Left ventricle myocardium inferior (tissue), 1 donor: ENCODE measurements at places on chromosomes 13 and 19.

DNA sequence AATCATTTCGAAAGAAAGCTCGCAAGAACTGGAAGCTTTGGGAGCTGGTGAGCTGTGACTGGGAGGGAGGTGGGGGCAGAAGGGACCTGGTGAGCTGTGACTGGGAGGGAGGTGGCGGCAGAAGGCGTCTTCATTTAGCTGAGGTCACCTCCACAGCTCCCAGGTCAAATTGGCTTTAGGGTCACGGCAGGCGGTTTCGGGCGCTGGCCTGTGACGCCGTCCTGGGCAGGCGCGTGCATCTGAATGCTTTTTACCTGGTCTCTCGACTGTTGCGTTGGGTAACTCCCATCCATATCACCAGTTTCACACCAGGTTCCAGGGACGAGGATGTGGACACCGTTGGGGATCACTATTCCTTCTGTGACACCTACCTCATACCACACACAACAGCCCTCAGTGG, 29.2 kb downstream of the C2CD4C start:
- DNase-seq, result no peak

DNA sequence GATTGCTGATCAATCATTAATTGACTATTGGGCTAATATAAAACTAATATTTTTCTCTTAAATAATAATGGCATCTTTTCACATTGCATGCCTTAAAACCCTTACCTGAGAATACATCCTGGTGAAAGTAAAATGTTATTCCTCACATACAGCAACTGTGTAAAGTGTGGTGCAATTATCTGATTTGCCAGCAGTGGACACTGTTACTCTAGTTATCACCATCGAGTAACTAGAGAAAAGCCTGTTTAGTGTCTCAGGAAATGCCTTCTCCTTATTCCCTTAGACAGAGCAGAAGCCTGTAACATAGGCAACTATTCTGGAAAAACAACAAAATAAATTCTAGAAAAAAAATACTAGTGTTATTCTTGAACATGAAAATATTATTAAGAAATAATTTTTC, 459.8 kb downstream of the FGF14 start:
- no peak for DNase-seq

GRCh38 chr13:28002886-28003698, 14.6 kb upstream of the URAD start:
- DNase-seq, result no peak

- DNase-seq, result no peak
These were observed 210.8 kb downstream of the OXGR1 start for GRCh38 chr13:96783511-96783910.

GRCh38 chr19:33679696-33680095, 57.9 kb downstream of the CHST8 start:
- DNase-seq, result no peak

DNA sequence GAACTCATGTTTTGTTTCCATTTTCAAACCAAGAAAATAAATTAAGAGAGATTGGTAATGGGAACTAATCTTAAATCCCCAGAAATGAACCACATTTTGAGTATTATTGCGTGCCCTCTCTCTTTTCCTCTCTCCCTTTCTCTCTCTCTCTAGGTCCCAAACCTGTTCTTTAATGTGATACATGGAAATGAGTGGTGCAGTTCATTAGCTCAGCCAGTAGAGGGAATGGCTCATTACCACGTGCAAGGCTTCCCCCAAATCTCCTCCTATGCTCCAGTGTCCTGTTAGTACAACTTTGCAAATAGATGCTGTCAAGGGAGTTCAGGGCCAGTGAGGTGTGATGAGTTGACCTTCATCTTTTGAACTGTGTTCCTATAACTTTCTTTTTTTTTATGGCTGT, 178.4 kb downstream of the FGF9 start:
- no peak for DNase-seq

DNA sequence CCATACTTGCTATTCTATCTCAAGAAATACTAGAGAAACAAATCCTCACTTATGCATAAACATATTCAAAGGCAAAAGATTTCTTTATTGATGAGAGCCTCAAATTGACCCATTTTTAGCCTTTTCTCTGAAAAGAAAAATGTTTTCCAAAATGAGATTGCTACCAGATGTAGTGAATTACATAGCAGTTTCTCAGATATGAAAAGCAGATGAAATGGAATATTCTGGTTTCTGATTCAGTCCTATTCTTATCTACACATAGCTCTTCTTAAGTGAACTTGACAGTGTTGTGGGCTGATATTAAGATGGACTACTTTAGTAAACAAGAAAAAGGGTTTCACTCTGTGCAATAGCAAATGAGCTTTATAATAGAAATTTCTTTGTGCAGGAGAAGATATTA, 183.5 kb downstream of the DNAJC15 start:
- no peak for DNase-seq

DNA sequence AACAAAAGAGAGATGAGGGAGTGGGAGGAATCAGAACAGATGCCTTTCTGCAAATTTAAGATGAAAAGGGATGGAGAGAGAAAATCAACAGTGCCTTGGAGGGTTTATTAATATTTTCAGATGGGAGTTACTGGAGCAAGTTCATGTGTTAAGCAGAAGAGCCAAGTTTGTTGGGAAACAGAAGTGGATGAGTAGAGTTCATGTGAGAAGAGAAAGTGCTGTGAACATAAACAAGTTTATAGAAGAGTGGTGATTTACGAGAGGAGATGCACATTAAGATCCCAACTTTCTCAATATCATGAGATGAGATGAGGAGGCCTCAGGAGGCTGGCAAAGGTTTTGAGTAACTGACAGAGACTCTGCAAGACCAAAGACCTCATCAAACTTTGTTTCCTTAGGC, 274.1 kb upstream of the HTR2A start:
- DNase-seq, result no peak

DNA sequence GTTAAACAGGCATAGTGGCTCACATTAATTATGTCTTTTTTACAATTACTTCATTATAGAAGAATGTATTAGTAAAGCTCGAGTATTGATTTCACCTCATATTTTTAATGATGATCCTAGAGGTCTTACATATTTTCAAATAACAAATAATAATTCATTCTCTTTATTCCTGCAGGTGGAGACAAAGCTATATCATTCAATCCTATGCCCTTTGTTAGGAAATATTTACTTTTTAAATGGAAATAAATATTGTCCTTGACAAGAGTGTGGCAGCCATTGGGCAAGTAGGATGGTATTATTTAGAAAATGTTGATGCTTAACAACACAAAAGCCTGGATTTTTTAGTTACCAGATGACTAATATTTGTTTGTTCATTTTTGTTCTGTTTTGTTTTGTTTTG, 127.6 kb downstream of the COG6 start:
- DNase-seq, result no peak

DNA sequence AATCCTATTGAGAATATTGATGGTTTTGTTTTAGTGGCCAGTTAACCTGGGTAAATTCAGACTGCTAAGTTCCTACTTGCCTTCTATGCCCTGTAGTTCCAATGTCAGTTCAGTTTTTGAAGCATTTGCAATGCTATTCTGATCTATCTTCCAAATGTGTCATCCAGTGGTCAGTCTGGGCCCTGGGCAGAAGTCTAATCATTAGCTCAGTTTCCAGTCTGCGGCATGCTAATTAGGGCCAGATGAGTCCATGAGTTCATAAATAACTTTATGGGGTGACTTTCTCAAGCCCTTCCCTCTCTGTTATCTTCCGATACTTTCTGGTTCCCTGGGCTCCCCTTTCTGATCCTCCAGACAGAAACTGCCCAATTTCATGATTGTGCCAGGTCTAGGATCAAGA, 32.7 kb downstream of the FAM187B start:
- DNase-seq, result no peak
